H1 (cell line): ENCODE measurements at places on chromosomes 3 and 15.

- DNase-seq: no peak
Measured at GRCh38 chr3:183435661-183436060, 7.2 kb upstream of the MCF2L2 start.

DNA sequence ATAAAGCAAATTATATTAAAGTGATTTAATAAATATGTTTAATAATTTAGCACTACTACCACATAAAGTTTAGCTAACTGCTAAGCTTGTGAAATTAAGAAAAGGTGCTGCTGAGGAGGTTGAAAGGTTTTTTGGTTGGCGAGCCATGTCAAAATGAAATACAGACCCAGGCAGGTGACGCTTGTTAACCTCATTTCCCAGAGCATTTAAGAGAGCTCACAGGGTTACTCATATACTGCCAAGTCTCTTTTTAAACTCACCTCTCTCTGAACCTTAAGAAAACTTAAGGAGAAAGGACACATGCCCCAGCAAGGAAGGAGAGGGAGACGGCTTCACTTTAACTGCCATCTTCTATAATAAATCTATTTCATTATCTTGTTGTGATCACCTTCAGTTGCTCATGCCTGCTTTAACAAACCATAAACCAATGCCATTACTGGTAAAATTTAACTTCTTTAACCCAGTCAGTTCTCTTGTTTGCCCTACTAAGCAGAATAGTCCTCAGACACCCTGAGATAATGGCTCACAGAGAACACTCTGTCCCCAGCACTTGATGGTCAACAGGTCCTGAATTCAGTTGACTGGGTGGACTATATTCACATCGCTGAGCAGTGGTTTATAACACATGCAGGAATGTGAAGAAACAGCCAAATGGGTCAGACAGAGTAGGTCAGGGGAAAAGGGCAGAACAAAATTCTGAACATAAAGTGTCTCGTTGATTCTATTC lies 540.1 kb downstream of the UNC13C start:
- no peak for DNase-seq

DNA sequence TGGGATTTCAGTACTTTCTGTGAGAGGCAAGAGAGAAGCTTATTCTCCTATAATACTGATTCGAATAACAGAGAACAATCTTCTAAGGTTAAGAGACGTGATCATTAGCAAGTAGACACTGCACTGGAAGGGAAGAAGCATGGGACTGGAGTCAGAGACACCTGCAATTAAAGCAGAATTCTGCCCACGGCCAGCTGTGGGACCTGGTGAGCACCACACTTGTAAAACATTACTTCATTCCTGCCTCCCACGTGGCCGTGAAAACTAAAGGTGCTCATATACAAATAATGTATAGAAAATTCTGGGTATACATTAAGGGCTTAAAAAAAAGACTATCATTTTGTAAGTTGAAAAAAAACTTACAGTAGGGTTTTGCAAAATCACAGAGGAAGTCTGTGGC lies 2.0 kb downstream of the TM2D3 start:
- DNase-seq: no peak

GRCh38 chr3:101466465-101467309 lies 46.3 kb downstream of the SENP7 start:
- peak; percentile 74 for DNase-seq

DNA sequence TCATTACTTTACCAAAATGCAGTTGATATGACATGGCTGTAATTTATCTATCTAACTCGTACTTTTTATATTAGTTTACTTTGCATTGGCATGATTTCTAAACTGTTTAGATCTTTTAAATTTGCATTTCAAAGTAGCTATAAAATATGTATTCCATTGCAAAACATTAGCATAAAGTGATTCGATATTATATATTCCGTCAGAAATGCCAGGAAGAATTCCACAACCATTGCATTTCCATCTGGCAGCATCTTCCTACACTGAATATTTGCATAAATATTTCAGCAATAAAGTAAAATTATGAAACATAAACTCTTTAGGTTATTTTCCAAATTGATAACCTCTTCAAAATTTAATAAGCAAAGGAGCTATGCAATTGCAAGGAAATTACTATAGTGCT lies 546.6 kb downstream of the MFSD1 start:
- no peak for DNase-seq

- no peak for DNase-seq
Measured at GRCh38 chr3:150097588-150097890, 126.8 kb upstream of the PFN2 start.
